G401 (cell line): ENCODE measurements at places on chromosomes 4 and X. TPM values are rescaled to one million over a fixed set of nuclear protein-coding genes. Genes with fewer than 3 reads are reported as not detected.

DNA sequence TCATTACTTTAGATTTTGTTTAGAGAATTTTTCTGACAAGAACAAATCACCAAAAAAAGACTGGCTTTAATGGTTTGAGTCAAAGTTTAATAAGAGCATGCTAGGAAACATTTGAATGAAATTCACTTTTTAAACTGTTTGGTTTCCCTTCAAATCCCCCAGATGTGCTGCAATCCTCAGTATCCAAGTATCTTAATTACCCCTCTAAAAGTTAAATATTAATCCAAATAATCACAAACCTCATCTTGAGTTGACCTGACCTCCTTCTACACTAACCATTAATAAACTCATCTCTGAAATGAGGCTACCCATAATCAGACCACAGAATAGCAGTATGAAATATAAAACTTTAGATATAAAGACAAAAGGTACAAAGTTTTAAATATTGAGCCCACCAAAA lies 10.1 kb downstream of the DHX15 start:
- DNase-seq: no peak

- DNase-seq: no peak
Observed at GRCh38 chr4:6916069-6916586, 6.5 kb downstream of the TBC1D14 start.

GRCh38 chrX:38055170-38055847 lies 49.0 kb downstream of the SYTL5 start:
- no peak for DNase-seq

DNA sequence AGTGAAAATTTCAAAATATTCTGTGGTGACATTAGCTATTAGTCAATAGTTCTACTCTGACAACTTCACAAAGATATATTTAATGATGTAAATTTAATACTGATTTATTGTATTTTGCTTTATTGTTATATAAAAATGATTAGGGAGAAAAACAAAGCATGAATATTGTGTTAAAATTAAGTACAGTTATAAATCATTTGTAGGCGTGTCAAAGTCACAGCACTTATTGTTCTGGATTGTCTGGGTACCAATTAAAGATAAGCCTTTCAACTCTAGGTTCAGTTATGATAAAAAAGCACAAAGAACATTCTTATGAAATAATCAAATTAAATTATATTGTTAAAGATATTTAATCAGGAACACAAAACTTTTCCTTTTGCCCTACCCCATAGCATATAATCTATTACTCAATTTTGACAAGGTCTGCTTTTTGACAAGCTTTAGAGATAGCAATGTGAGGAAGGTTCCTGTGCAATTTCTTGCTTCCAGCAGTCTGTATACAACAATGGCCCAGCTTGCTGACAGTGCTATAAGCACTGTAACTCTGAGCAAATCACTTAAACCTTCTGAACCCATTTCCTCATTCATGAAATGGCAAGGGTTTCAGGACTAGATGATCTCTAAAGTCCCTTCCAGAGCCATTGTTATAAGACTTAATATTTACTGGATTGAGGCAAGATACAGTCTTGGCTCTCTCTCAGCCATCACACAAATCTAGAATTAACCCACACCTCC lies 910.3 kb upstream of the LCORL start:
- DNase-seq: no peak

- DNase-seq: peak; percentile 25
Observed at GRCh38 chrX:70998411-70999027, 67.6 kb upstream of the SLC7A3 start.

SPANXN1 gene
- total RNA-seq: not detected in 2 replicates

MAP7D2 gene
- not detected in 2 replicates for total RNA-seq

- DNase-seq: no peak
Observed at GRCh38 chr4:17058916-17059741, 160.7 kb upstream of the LDB2 start.

DNA sequence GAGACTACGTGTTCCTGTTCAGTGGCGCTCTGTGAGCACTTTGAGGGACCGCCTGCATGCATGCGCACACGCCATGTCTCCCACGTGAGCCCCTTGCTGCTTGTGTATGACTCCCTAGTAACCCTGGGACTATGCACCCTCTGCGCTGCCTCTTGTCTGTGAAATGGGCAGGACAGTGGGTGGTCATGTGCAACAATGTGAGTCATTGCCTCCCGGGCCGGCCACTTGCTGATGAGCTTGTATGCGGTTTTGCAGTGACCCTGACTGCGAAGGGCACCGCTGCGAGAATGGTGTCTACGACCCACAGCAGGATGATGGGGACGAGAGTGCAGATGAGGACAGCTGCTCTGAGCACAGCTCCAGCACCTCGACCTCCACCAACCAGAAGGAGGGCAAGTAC lies 61.4 kb downstream of the TNIP2 start:
- DNase-seq: no peak

GRCh38 chrX:100720301-100720700 lies 11.6 kb downstream of the SYTL4 start:
- DNase-seq: no peak

DNA sequence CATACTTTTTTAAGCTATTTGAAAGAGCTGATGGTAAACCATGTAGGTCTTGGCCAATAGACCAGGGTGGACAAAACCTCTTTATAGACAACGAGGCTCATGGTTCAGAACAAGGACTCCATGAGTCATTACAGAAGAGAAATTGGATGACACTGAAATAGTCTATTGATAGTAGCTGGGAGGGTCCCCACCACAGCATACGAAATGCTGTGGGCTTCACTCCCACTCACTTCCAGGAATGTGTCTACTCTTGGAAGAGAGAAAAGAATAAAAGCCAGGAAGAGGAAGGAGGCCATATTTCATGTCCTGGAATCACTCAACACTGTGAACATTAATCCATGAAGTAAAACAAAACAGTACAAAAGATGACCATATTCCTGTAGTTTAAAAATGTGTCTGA lies 82.3 kb upstream of the MXRA5 start:
- DNase-seq: no peak

- no peak for DNase-seq
Observed at GRCh38 chr4:44120646-44121045, 328.0 kb downstream of the KCTD8 start.

- DNase-seq: no peak
Observed at GRCh38 chrX:9573282-9574106, 108.6 kb downstream of the TBL1X start.

GRCh38 chr4:177308847-177309521 lies 690 bp upstream of the NEIL3 start:
- DNase-seq: no peak

ZNF157 gene
- 0.25 and 0.44 TPM in 2 replicates for total RNA-seq

- DNase-seq: no peak
Observed at GRCh38 chrX:39008549-39008948, 207.3 kb downstream of the MID1IP1 start.

DEFB131A gene
- total RNA-seq: not detected in 2 replicates

GRCh38 chrX:40303256-40304077 lies 205.7 kb upstream of the BCOR start:
- DNase-seq: no peak

GRCh38 chr4:139214039-139214534 lies 37.1 kb upstream of the ELF2 start:
- no peak for DNase-seq

DNA sequence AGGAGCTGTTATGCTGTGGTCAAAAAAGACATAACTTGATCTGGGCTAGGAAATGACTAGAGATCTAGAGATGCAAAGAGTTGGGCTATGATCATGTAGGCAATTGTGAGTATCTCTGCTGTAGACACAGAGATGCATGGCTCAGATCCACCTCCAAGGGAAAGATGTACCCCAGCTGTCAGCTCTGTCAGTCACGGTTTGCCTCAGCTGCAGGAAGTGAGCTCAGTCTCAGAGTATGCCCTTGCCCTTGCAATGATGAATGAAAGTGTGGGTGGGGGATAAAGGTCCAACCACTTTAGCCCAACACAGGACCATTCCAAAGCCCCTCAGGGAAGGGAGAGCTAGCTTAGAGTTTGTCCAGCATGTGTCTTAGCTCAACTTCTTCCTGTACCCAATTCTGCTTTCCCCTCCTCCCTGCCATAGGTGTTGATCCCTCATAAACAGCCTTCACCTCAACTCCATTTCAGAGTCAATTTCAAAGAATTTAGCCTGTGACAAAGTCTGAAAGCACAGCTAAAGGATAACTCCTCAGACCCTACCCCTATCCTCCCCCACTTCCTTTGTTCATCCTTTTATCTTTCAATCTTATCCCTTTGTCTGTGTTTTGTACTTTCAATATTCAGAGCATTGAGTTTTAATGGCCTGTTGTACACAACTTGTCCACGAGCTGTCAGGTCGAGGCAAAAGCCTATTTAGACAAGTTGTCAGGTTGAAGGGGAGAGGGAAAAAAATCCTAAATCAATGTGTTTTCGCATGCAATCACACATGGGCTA lies 90.6 kb downstream of the MID1IP1 start:
- no peak for DNase-seq

DNA sequence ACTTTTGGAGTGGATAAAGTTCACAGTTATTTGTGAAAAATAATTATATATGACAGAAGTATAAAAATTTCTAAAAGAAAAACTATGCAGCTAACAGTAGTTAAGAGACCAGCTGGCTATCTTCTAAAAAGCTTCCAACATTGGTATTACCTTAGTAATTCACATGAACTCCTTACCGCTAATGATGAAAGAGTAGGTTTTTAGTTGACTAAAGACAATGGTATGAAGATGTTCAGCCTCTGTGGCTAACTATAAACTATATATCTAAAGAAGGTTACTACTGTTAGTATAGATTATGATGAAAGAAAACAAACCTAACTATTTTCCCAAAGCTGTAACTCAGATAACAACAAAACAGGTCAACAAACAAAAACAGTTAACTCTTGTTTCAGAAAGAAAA lies 10.4 kb downstream of the CCNI start:
- DNase-seq: no peak

DNA sequence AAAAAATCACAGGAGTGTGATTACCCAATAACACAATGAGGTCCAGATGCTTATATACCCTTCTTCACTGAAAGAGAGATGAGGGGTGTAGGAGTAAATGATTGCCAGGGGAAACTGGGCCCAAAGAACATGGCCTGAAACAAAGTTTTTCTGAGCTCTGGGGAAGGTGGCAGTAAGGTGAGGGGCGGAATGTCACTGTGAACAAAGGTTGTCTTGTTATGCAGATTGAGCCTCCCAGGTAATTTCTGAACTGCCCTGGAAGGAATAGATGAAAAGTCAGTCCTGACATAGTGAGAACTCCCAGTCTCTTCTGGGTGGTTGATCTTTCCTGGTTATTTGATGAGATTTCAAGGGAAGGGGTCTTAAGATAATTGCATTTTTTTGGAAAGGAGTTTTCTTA lies 2.5 kb upstream of the TMEM47 start:
- no peak for DNase-seq
